ENCODE measurements at places on chromosomes 12 and 14.

- DNase-seq: peak; percentile 67
Observed at GRCh38 chr14:39368261-39368959, 63.8 kb downstream of the FBXO33 start.

DNA sequence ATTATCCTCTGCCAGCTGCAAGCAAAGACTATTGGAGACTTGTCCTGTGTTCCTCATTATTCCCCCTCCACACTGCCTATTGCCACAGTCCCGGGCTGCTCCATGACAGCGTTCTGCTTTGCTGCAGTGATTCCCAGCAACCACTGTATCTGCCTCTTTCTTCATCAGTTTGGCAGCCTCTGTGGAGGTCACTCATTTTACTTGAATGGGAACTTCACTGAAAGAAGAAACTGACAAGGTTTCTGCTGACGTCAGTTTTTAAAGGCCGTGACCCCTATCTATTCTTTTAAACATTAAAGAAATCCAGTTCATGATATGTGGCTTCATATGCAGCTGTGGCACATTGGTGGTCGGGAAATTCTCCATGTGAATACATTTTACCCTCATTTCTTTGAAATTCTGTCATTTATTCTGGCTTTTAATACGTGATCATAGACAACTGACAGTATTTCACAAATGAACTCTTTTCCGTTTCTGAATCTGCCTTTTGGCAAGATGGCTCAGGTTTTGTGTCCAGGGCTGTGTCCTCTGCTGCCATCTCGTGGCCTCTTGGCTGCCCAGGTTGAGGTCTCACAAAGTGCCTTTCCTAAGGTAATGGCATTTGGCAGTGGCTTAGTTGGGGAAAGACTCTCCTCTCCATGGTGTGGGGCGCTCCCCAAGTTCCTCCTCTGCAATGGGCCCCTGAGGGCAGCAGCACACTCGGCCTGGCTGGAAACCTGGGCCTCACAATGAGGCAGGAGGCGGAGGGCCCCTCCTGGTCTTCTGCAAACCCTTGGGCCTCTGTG lies 5.8 kb downstream of the TMEM253 start:
- DNase-seq: peak; percentile 71

DNA sequence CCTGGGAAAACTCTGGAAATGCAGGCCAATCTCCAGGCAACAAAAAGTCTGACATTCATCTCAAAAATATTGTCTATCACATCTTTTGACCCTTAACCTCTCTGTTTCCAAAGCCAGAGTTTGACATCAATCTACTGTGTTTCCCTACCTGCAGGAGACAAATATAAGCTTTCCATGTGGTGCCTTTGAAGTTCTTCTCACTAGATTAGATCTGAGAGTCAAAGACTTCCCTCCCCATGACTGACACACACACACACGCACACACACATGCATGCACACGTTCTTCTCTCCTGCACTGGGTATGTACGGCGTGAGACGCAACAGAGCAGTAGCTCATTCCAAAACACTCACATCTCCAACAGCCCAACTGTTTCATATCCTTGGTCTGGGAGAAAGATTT lies 8.1 kb upstream of the ITPR2 start:
- DNase-seq: no peak

DNA sequence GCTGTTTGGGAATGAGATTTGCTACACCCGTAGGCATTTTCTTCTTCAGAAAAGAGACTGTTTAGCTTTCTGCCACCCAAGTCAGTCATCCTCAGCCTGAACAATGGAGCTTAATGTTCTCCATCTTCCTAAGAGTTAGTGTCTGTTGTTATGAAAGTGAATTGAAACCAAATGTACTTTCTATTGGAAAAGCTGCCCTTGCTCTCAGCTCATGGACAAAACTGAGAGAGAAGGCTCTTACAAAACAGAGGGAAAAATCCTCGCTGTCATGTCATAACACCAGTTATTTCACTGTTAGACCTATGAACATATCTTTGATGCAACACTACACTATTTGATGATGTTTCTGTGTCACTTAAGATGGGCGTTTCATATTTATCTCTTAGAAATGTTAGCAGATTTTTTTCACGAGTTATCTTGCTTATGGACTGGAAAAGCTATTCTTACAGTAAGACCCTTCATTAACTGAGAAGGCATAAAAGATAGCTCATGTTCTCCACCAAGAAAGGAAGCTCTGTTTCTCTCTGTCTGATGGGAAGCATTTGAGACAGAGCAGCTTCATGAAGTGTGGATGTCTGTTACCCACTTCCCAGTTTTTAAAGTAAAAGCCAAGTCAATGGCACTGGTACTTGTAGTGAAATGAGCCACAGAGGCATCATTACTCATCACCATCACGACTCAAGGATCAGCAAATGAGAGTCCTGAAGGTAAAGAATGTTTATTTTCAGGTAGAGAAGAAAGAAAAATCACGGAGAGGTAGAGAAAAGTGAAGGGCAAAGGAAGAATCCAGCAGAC lies 483.9 kb downstream of the ZFP36L1 start:
- DNase-seq: no peak

DNA sequence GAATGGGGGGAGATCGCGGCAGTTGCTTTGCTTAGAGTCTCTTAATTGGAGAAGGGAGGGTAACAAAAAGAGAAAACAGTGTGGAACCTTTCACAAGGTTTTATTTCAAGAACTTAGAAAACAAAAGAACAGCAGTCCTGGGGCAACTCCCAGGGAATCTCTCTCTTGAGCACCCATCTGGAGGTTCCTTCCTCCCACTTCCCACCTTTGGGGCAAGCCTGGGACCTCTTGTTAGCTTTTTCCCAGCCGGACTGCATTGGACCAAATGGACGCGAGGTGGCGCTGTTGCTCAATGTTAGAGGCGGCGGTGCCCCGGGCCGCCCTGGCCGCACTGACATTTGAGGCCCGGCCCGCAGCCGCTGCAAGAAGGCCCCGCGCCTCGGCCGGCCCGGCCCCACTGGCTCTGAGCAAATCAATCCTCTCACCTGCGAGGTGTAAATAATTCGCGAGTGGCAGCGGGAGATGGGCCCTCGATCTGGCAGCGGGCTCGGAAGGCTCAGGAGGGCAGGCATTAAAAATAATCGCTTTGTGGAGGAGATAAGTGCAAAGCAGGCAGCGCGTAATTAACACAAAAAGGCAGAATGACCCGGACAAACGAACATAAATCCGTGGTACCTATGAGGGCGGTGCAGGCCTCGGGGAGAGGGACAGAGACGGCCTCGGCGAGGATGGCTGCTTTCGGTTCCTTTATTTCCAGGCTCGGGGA lies 2.8 kb upstream of the HOXC8 start:
- DNase-seq: peak; percentile 85

DNA sequence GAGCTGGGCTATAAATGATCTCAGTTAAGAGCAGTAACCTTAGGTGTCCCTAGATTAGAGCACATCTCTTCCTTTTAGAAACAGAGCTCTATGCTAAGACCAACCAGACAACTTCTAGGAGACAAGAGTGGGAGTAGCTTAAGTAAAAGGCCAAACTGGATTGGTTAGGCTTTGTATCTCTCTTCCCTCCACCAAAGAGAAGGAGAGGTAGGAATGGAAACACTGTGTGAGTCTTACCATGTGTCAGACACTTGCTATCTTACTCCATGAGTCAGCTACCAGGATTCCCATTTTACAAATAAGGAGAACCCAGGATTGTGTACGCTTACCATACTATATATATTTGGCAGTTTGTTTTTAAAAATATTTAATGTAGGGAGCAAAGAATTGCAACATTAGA lies 122.9 kb downstream of the PAX9 start:
- no peak for DNase-seq

GRCh38 chr12:78871566-78871965 lies 7.0 kb downstream of the SYT1 start:
- no peak for DNase-seq

GRCh38 chr12:78239544-78239943 lies 408.9 kb downstream of the NAV3 start:
- no peak for DNase-seq

DNA sequence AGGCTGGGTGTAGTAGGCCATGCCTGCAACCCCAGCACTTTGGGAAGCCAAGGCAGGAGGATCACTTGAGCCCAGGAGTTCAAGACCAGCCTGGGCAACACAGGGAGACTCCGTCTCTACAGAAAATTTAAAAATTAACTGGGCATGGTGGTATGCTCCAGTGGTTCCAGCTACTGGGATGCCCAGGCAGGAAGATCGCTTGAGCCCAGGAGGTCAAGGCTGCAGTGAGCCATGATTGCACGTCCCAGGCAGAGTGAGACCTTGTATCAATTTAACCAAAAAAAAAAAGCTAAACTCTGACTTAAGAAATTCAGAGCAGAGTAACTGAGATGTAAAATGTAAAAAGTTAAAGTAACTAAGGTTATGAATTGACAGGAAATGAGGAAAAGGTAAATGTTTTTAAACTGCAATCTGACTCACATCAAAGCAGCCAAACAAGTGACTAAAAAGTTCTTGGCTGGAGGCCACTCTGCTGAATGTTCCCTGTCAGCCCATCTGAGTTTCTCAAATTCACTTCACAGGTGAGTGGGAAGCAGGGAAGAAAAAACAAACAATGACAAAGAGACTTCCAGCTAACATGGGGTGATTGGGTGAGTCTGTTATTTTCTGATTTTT lies 21.3 kb downstream of the PRKD1 start:
- DNase-seq: peak; percentile 12

DNA sequence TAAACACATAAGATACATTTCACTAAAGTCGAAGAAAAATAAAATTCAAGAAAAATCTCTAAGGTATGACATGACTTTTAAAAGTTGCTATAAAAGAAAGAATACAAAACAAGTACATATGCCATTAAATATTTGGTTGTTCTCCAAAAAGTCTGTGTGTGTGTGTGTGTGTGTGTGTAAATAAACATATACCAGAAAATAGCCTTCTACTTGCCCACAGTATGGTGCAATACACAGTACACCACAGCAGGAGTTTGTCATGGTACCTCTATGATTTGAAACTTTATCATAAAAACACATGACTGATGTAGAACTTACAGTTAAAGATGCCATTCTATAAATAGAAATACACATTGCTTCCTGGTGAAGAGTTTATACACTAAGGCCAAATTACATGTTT lies 692.7 kb upstream of the MGAT4C start:
- no peak for DNase-seq

- DNase-seq: no peak
Observed at GRCh38 chr12:103540319-103540718, 44.6 kb upstream of the C12orf42 start.

Data from NCI-H1417 (cell line).